Nephron progenitor cell (in vitro differentiated cells): ENCODE measurements at places on chromosomes 3 and 15.
A peak's percentile ranks its signal among the peaks of the same experiment; 100 is the strongest.

GRCh38 chr3:62175161-62175560 lies 198.2 kb downstream of the FEZF2 start:
- H3K4me3 ChIP-seq: no peak overlapping the region
- H3K27me3 ChIP-seq: no peaks in the 10 kb centered on the region
- H3K4me1 ChIP-seq: peaks cover 1% of the 10 kb centered on the region
- no peak for DNase-seq
- H3K27ac ChIP-seq: no peak overlapping the region

DNA sequence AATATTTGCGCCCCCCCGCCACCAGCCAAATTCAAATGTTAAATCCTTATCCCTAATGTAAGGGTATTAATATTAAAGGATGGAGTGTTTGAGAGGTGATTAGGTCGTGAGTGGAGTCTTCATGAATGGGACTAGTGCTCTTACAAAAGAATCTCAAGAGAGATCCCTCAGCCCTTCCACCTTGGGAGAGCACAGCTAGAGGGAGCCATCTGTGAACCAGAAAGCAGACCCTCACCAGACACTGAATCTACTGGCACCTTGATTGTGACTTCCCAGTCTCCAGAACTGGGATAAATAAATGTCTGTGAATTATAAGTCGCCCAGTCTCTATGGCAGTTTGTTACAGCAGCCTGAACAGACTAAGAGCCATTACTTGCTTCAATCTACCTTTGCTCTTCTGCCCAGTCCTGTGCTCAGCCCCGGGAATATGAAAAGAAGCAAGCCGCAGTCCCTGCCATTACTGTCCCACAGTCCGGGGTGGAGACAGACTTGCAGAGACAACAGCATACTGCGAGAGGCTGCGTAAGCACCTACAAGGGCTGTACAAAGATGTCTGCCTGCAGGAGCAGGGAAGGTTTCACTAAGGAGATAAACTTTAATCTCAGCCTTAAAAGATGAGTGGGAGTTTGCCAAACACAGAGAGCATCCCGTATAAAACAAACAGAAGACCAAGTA lies 110.7 kb upstream of the TMCO5A start:
- H3K36me3 ChIP-seq: no peaks in the 10 kb centered on the region
- DNase-seq: no peak
- peaks cover 9% of the 10 kb centered on the region for H3K27me3 ChIP-seq
- H3K4me3 ChIP-seq: no peak overlapping the region
- no peaks in the 10 kb centered on the region for H3K4me1 ChIP-seq

GRCh38 chr3:33377931-33378330 lies 62.3 kb downstream of the UBP1 start:
- H3K36me3 ChIP-seq: peaks cover 37% of the 10 kb centered on the region
- no peak for DNase-seq
- H3K27me3 ChIP-seq: no peaks in the 10 kb centered on the region
- H3K27ac ChIP-seq: no peak overlapping the region

DNA sequence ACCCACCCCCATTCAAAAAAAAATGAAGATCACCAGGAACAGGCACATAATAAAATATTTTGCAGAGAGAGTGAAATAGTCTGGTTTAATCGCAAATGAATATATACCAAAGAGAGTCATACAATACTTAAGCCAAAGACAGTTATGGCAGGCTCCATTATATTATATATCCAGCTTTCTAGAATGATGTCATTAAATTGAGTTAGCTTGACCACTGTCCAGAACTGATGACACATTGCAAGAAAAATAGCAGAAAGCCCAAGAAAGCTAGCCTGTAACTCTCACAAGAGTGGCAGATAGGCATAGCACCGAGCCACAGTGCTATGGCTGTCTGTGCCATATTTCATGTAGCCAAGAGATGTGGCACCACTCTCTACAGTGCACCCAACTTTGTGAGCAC lies 231.9 kb upstream of the SEMA6D start:
- DNase-seq: no peak
- no peak overlapping the region for H3K27ac ChIP-seq
- no peak overlapping the region for H3K4me3 ChIP-seq
- H3K36me3 ChIP-seq: no peaks in the 10 kb centered on the region
- peaks cover 9% of the 10 kb centered on the region for H3K27me3 ChIP-seq

GRCh38 chr3:19173945-19174344 lies 25.6 kb downstream of the KCNH8 start:
- H3K27me3 ChIP-seq: no peaks in the 10 kb centered on the region
- H3K4me3 ChIP-seq: no peak overlapping the region
- no peak for DNase-seq
- no peaks in the 10 kb centered on the region for H3K4me1 ChIP-seq
- H3K27ac ChIP-seq: no peak overlapping the region
- H3K36me3 ChIP-seq: no peaks in the 10 kb centered on the region

- H3K27ac ChIP-seq: peak overlapping the region; percentile 57
- peaks cover 19% of the 10 kb centered on the region for H3K36me3 ChIP-seq
- no peak overlapping the region for H3K4me3 ChIP-seq
- no peak for DNase-seq
These were observed 81.6 kb downstream of the HERC1 start for GRCh38 chr15:63752075-63752684.

GRCh38 chr3:184711493-184712247 lies at the start of gene MAGEF1:
Gene MAGEF1 (minus strand): TSS chr3:184712064. CDS start chr3:184711821, 243 bp downstream.
- H3K27ac ChIP-seq: peak within 1 kb of the TSS; percentile 97
- peak; percentile 88 for DNase-seq
- H3K4me1 ChIP-seq: peaks cover 62% of the 10 kb centered on the region
- peak within 1 kb of the TSS; percentile 91 for H3K4me3 ChIP-seq
- peaks cover 6% of the 10 kb centered on the region for H3K27me3 ChIP-seq

GRCh38 chr3:73404435-73404834 lies 220.3 kb downstream of the PDZRN3 start:
- H3K36me3 ChIP-seq: peaks cover 47% of the 10 kb centered on the region
- no peak overlapping the region for H3K4me3 ChIP-seq
- H3K27ac ChIP-seq: peak overlapping the region; percentile 30
- H3K27me3 ChIP-seq: peaks cover 2% of the 10 kb centered on the region
- no peak for DNase-seq
